ENCODE measurements at places on chromosomes 7 and 10.
A peak's percentile ranks its signal among the peaks of the same experiment; 100 is the strongest.

- DNase-seq: no peak
These were observed 287.7 kb downstream of the IPMK start for GRCh38 chr10:57979956-57980355.

DNA sequence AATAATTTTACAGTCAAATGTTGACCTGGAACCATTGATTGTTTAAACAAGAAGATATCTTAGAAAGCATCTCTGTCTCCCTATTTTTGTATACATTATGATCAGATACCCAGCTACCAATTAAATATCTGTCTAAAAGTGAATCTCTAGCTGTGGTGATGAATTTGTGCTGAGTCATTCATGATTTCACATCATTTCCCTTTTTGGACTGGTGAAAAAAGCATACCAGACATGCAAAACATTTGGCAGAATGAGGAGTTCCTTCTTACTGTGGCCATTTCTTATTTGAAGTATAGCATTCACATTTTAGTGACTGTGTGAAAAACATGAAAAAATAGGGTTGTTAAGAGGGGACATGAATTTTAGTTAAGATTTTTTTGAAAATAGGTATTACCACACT is 98.0 kb upstream of the GATA3 start:
- no peak for DNase-seq

DNA sequence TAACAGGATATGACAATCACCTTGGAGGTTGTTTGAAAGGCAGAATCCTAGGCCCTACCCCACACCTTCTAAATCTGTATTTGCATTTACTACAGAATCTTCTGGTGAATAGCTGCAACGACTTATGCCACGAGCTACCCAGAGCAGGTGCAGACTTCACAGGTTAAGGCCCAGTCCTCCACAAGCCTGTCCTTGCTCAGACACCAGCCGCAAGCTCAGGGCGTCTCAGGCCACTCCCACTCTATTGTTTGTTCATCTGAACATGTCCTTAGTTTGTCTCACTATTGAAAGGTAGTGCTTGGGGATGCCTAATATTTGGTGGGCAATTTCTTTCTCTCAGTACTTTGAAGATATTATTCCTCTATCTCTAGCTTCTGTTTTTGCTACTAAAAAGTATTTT is 18.9 kb upstream of the RBM33 start:
- DNase-seq: no peak

DNA sequence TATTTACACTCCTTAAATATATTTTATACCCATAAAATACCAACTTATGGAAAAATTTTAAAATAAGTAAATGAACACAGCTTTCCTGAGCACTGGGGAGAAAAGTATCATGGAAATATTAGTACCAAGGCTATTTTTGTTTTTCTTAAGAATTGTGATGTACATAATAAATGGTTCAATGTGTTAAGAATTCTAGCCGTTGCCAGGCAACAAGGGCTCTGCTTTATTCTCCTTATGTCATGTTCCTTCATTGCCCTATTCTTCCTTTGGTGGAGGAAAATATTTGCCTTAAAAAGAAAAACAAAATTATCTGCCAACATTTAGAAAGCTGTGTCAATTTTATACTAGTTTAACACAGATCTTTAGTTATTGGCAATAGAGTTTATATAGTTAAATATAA is 2.6 kb upstream of the ZPBP start:
- no peak for DNase-seq

DNA sequence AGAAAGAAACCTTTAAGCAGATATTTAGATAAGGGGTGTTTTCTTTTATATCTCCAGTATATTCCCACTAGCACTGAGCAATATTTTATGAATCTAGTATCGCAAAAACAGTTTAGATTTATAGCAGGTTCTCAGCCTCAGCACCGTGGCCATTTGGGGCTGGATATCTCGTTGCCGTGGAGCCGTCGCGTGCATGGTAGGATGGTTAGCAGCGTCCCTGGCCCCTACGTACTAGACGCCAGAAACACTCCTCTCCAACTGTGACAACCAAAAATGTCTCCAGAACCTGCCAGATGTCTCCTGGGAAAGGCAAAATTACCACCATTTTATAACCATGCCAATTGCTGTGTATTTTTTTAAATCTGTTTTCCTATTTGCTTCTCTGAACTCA is 172.9 kb downstream of the CACNB2 start:
- DNase-seq: no peak

DNA sequence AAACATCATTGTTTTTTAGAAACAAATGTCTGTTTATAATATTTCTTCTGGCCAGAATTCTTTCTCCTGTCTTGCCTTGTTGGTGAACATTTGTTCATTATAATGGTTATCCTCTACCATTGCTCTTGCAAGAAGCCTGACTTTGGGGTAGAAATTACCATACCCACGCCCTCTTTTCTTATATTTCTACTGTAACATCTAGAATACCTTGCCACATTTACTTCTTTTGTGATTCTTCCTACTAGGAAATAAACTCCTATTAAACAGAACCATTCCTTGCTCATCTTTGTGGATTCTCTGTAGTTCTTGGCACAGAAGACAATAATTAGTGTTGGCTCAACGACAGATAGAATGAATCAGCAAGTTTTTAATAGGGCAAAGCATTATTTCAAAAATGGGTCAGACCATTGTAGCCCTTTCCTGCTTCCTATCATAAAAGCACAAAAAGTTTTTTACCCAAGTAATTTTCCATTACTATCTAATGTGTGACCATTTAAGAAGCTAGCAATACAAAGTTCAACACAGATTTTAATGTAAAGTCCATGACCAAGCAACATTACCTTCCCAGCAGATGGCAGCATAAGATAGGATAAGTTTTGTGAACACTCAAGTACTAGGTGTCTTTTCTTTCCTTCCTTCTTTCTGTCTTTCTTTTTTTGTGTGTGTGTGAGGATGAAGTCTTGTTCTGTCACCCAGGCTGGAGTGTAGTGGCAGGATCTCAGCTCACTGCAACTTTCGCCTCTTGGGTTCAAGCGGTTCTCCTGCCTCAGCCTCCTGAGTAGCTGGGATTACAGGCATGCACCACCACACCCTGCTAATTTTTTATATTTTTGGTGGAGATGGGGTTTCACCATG is 270.4 kb downstream of the HGF start:
- no peak for DNase-seq

DNA sequence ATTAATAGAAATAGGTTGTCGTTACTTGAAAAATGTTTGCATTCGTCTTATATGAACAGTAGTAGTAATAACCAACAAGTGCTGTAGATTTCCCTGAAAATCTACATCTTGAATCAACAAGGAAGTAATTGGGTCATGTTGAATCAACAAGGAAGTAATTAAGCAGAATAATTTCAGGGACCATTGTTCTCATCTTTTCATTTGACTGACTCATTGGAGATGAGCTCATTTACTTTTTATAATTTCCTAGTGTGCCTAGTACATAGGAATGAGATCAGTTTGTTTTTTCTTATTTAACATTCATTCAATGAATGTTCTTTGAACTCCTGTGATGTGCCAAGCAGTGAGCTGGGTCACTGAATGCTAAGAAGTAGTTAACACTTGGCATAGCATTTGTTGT is 8.2 kb downstream of the CLDN12 start:
- DNase-seq: no peak

- no peak for DNase-seq
These were observed 45.7 kb downstream of the SNX10 start for GRCh38 chr7:26337232-26337865.

GRCh38 chr7:27108390-27109127 is 6.1 kb upstream of the HOXA2 start:
- no peak for DNase-seq

- no peak for DNase-seq
These were observed 32.5 kb downstream of the OGDH start for GRCh38 chr7:44638611-44639557.

DNA sequence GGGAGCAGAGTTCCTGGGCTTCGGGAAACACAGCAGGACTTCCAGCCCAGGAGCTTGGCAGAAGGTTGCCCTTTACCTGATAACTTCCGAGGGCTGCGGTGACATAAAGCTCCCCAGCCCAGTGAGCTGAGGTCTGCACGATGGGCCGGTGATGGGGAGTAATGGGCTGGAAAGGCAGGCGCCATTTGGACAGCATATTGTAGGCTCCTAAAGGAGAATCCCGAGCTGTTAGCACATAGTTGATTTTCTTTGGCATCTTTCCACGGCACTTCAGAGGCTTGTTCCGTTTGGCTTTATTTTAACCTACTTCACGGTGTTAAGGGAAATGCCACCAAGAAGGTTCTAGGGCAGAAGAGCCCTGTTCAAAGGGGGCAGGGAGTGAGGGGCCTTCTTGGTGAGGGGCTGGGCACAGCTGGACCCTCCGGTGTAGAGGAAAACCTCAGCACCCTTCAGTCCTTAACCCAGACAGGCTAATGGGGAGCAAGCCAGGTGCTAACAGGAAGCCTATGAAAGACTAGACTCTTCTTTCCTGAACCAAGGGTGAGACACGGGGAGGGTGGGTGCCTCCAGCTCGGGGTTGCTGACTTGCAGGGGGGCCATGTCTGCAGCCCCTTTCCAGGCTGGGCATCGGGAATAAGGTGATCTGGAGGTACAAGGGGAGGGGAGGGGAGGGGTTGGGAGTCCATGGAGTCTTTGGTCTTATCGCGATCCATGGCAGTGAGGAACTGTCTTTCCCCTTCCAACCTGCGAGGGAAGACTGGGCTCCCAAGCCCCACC is 347.7 kb downstream of the GLRX3 start:
- no peak for DNase-seq

- no peak for DNase-seq
These were observed 37.8 kb downstream of the DKK1 start for GRCh38 chr10:52351914-52352330.

DNA sequence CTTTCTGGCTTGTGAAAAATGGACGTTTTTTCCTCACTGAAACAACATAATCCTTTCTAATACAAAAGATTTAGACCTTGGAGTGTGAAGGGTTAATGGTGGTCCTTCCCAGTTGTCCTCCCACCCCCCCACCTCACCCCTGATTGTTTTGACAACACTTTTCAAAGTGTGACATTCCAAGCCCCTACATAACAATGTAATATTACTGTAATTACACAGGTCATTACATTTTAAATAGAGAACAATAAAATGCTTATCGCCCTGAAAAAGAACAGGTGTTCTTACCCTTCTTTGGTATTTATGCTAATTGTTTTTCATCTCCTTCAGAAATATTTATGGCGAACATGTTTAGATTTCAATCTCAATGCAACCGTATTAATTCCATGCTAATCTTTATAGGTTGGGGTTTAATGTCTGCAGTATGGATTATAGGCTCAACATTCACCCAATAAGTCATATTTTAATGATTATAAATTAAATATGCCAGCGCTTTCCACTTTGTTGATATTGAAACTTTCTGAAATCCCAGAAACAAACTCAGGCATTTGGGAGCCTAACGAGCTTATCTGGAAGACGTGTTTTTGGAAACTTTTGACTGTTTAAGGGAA is 5.0 kb downstream of the TCF7L2 start:
- no peak for DNase-seq

DNA sequence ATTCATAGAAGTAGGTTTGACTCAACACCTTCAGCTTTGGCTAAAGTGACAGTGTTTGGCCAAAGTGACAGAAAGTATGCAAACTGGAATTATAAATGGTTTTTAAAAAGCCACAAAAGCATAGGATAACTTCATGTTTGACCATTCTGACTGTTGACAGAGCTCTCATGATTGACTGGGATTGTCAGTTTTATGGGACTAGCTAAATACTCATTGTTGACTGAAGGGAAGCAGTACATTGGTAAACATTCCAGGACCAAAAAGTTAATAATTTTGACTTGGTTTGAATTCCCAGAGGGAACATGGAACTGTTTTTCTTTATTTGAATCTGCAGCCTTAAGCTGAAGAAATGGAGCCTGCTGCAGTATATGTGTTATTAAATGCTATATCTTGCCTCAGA is 84.6 kb upstream of the STEAP4 start:
- no peak for DNase-seq

DNA sequence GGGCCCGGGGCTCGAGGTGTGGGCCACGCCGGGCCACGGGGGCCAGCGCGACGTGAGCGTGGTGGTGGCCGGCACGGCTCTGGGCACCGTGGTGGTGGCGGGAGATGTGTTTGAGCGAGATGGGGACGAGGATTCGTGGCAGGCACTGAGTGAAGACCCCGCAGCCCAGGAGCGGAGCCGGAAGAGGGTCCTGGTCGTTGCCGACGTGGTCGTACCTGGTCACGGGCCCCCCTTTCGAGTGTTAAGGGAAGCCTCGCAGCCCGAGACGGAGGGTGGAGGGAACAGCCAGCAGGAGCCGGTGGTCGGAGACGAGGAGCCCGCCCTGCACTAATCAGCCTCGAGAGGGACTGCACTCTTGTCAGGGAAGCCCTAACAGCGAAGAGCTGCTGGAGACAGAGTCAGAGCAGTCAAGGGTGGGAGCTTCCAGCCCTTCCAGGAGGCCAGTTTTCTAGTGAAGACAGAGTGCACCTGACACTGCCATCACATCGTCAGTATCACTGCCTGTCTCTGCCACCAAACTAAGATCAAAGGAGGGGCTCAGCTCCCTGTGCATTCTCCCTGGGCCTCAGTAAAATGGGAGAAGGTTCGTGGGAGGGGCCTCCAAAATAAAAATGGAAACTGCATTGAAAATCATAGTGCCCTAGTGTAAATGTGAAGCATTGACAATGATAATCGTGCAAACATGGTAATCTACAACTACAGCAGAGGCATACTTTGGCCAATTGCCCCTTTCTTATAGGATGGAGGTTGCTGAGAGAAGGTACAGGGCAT is 1.3 kb downstream of the MBLAC1 start:
- no peak for DNase-seq

DNA sequence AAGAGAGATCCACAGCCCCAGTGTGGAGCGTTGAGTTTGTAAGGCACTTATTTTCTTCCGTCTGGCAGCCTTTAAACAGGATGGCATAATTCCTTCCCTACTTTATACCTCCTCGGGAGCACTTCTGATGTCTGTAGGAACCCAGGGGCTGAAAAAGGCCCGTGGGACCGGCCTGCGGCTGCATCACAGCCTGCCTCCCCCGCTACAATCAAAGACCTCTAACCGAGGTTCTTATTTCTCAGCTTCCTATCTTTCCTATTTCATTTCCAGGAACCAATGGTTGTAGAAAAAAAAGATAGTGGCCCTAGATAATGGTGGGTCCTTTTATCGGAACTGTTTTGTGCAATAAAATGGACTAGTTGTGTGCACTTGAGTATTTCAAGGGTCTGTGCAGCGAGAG is 4.1 kb upstream of the CTBP2 start:
- DNase-seq: no peak

- no peak for DNase-seq
These were observed 39.8 kb downstream of the MAD1L1 start for GRCh38 chr7:2192831-2193534.

GRCh38 chr10:103966671-103967447 is at the start of gene SLK:
SLK (plus strand) TSS chr10:103967140; CDS start chr10:103967746, 606 bp downstream.
- DNase-seq: peak; percentile 11

GRCh38 chr7:137947046-137947445 is 54.8 kb downstream of the CREB3L2 start:
- no peak for DNase-seq

DNA sequence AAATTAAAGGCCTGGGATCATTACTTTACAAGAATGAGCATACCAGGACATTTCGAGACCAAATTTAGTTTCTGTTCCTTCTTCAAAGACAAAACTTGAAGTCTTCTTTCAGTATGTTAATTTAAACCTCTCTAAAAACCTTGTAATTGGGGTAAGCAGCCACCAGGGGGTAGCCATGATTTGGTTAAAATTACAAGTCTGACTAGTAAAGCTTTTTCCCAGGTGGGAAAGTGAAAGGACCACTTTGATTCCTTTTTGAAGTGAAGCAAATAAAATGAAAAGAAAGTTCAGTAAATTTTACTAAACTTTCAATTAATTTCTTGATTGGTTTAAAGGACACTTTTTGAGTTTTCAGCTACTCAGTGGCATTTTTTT is 294.3 kb downstream of the BBS9 start:
- no peak for DNase-seq
